ENCODE measurements at places on chromosomes 6 and 20. TPM values are rescaled to one million over a fixed set of nuclear protein-coding genes. Genes with fewer than 3 reads are reported as not detected.

Gene SPEF1
- 0.27 TPM for total RNA-seq

Gene COX4I2
- total RNA-seq, result not detected

Gene LRRN4
- not detected for total RNA-seq

Gene BTN1A1
- total RNA-seq, result 1.0 TPM

Gene MDC1
- total RNA-seq, result 133 TPM

Gene SLC22A7
- not detected for total RNA-seq

Gene PRL
- total RNA-seq, result not detected

Gene HSPA1L
- total RNA-seq, result 0.15 TPM

Gene NXT1
- total RNA-seq, result 33.9 TPM

- DNase-seq, result no peak
Observed at GRCh38 chr6:28948782-28949486, 25.1 kb upstream of the TRIM27 start.

GRCh38 chr6:86949771-86950170, 12.4 kb downstream of the HTR1E start:
- DNase-seq, result no peak

GRCh38 chr6:119171088-119171841, 92.8 kb upstream of the FAM184A start:
- no peak for DNase-seq

GRCh38 chr20:62495749-62496567, 20.2 kb upstream of the GATA5 start:
- DNase-seq, result no peak

DNA sequence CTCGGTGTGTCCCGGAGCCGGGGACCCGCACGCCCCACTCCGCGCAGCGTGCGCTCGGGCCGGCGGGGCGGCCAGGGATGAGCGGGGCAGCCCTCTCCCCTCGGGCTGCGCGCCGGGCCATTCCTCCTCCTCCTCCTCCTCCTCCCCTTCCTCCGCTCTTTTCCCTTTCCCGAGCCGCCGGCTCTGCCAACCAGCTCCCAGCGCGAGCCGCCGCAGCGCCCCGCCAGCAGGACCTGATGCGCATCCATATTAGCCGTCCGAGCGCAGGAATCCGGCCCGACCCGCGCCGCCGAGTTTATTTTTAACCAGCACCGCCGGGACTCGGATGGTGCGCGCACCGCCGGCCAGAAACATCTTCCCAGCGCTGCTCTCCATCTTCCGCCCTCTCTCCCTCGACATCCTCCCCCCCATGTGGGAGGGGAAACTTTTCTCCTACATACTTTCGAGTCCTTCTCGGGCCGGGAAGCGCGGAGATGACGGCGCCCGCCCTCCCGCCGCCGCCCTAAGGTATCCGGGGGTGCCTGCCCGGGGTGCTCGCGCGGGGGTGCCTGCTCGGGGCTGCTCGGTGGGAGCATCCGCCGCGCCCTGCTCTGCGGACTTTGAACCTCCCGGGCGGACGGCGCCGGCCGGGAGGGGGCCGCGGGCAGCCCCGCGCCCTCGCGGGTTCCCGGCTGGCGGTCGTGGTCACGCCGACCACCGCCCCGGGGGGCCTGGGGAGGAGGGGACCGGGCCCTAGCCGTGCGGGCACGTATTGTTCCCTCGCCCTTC, 619 bp downstream of the RREB1 start:
- peak; percentile 31 for DNase-seq

DNA sequence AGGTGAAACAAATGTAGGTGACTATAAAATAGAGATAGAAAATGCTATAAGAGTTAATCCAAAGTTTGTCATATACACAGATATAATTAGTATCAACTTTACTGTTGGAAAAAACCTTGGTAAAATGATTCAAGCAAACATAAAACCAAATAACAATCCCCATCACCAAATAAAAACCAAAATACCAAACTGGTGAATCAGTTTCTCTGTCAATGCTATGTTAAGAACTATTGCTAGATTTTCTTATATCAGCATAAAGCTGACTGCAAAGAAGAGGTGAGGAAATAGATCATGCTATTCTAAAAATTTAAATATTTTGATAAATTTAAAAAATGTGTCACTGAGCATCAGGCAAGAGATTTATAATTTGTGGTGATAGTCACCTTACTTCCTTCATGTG, 658.4 kb downstream of the PHF3 start:
- no peak for DNase-seq

DNA sequence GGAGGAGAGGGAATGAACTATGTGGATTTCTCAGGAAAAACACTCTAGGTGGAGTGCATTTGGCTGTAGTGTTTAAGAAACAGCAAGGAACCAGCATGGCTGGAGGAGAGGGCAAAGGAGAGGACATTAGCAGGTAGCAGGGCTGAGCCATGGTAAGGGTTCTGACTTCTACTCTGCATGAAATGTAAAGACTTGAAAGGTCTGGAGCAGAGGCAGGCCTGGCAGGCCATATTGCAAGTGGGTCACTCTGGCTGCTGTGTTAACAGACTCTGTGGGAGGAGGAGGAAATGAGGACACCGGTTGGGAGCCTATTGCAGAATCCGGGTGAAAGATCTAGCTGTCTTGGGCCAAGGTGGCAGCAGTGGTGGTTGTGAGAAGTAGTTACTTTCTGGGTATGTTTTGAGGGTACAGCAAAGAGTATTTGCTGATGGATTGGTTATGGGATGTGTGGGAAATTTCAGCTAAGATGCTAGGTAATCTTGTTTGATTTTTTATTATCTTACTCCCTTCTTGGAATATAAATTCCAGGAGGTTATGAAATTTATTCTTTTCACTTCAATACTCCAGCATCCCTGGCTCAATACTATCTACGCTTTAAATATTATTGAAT, 115.9 kb upstream of the BCLAF1 start:
- no peak for DNase-seq

GRCh38 chr6:20633566-20634340, 99.5 kb downstream of the CDKAL1 start:
- no peak for DNase-seq

- no peak for DNase-seq
Observed at GRCh38 chr6:6808915-6809314, 220.4 kb downstream of the LY86 start.

DNA sequence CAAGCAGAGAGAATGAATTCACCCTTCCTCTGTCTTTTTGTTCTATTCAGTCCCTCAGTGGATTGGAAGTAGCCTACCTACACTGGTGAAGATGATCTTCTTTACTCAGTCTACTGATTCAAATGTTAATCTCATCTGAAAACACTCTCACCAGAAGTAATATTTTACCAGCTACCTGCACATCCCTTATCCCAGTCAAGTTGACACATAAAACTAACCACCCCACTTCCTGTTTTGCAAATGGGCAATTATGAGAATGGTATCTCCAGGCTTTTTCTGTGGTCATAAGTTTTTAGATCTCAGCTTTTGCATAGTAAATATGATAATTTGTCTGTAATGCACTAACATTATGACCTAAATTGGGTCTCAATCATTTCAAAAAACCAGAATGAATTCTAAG, 228.8 kb upstream of the ECI2 start:
- DNase-seq, result no peak

DNA sequence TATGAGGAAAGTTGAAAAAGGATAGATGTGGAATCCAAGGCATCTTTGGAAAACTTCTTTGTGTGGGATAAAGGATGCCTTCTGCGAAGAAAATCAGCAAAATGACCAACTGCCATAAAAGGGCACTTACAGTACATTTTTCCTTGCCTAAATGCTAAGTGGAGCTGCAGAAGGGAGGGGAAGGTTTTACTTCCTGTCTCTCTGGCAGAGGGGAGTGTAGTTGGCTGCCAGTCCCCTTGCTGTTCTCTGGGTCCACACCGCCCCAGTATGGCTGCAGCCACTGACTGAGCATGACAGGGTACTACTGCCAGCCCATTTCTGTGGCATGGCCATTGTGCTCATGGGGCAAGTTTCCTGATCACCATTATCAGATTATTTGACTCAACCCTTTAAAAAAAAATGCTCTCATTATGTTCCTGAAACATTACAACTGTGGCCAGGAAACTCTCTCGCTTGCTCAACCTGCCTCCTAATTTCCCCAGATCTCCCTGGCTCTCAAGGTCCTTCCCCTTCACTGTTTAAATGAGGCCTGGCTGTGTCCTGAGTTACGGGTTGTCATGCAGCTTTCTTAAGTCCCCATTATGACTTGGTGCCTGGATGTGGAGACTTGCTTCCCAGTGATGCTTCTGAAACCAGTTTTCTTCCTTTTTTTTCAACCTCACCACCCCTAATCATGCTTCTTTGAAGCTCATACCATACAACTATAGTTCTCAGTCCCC, 34.5 kb upstream of the FAM184A start:
- DNase-seq, result no peak

DNA sequence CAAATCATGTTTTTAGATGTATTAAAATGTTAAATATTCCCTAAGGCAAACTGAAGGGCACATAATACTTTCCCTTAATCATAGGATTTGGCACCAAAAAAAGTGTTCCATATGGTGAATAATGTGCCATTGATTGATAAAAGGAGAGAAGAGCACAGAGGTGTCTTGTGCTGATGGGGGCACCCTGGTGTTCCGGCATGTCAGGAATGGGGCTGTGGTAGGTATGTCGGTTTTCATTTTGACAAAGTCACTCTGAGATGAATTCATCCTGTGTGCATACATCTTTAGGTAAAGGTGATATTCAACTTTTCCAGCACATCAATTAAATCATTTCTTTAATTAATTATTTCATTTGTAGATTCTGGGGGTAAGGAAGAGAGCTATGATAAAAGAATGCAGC, 36.8 kb downstream of the CENPW start:
- DNase-seq, result no peak

DNA sequence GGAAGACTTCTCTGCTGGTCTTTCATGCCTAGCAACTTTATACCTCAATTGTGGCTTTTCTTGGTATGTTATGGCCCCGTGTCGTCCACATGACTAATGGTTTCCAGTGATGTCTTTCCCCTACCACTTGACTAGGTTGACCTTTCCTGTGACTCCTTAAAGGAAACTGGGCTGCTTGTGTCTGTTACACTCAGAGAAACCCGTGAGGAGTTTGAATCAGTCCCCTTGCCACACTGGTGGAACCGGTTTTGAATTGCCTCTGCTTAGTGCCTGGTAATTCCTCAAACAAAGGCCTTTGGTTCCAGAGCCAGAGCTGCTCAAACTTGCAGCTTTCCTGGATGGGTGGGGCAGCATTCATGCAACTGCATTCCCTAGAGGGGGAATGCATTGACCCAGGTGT, 21.9 kb downstream of the ECT2L start:
- DNase-seq, result no peak

DNA sequence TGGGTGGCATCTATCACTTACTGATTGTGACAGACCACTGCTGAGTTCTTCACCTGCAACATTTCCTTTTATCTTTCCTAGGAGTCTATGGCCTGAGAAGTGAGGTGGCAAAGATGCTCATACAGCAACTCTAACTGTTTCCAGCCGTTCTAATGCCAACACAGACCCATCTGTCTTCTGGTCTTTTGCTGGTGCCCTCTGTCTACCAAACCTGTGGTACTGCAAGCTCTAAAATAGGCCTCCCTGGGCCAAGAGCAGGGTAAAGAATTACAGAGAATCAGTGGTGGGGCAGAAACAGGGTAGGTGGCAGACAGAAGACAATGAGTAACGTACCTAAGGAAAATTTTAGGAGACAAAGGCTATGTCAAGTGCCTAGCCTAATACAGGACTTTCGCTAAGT, 611.0 kb upstream of the FLRT3 start:
- no peak for DNase-seq
